Activated CD8-positive, alpha-beta memory T cell treated with anti-CD3 and anti-CD28 coated beads for 1 hour (primary cell): ENCODE measurements at places on chromosomes 1 and 21.

GRCh38 chr1:12516741-12517140 lies 101.3 kb downstream of the DHRS3 start:
- DNase-seq, result no peak

GRCh38 chr21:39776589-39776988 lies 31.6 kb downstream of the IGSF5 start:
- DNase-seq, result no peak

- DNase-seq, result no peak
Measured at GRCh38 chr1:160061369-160062229, 8.4 kb downstream of the KCNJ10 start.

- no peak for DNase-seq
Measured at GRCh38 chr1:223727541-223727940, 15.2 kb downstream of the CAPN2 start.
